Activated T-helper 2 cell treated with anti-CD3 and anti-CD28 coated beads, Interferon-gamma antibody, Interleukin-2, Interleukin-4, amounts not matched to agents 10 μg/mL and 5 μg/mL and 100 μg/mL, durations not matched to agents 14 hours and 24 hours and 36 hours (primary cell): ENCODE measurements at places on chromosomes 12 and 14. TPM values are rescaled to one million over a fixed set of nuclear protein-coding genes. Genes with fewer than 3 reads are reported as not detected.

GRCh38 chr14:93033983-93034670, 81.6 kb downstream of the ITPK1 start:
- DNase-seq = no peak

GRCh38 chr14:30673071-30673470, 51.0 kb downstream of the SCFD1 start:
- DNase-seq = no peak

DNA sequence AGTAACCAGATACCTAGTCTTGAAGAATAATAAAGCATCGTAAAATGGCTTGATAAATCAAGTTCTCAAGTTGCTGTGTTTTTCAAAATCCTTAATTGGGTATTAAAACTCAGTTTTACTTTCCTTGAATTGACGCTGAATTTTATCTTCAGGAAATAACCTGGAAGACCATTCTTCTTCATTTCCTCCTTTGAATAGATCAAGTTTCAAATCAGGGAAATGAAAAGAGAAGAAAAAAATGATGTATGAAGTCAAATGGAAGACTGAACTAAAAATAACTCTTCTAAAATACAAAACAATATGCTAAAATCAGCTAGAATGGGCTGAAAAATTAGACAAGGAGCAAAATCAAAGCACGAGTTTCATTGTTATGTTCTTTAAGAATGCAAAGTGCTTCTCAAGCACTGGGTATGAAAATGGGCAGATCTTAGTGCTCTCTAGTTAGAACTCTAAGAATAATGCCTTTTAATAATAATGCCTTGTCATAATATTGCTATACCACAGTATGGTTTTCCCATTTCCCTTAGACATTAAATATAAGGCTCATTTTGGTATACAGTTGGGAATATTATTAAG, 54.6 kb upstream of the CLEC14A start:
- DNase-seq = no peak

DNA sequence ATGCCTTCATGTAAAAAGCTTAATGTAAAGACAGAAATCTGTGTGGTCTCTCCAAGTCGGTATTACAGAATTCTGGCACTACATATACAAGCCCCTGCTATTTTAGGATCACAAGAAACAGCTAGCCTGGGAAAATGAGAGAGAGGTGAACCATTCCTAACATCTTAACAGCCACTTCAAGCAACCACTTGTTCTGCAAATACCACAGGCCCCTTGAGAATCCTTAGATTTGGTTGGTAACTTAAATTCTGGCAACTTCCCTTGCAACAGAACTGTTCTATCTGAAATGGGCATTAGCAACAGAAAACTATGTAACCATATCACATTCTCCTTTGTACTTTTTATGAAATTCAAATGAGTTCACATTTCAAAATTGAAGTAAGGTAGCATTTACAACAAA, 68.5 kb downstream of the SPPL3 start:
- no peak for DNase-seq

DNA sequence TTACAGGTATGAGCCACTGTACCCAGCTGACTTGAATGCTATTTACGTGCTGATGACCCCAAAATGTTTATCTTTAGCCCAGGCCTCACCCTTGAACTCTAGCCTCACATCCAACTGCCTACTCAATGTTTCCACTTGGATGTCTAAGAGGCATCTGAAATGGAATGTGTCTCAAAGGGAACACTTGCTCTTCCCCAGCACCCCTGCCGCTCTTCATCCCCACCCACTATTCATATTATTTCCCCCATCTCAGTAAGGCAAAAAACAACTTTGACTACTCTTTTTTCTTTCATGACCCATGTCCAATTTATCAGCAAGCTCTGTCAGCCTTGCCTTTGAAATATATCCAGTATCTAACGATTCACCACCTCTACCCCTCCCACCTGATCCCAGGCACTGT, 204.6 kb downstream of the PAWR start:
- DNase-seq = no peak

Gene INHBC
- total RNA-seq = 0.14 TPM in 2 replicates

Gene SYT1
- not detected in 2 replicates for total RNA-seq

Gene TMEM253
- not detected in 2 replicates for total RNA-seq
